ENCODE measurements at places on chromosomes 12 and 14.

- DNase-seq = no peak
These were observed 93.1 kb downstream of the SRGAP1 start for GRCh38 chr12:63937378-63938316.

DNA sequence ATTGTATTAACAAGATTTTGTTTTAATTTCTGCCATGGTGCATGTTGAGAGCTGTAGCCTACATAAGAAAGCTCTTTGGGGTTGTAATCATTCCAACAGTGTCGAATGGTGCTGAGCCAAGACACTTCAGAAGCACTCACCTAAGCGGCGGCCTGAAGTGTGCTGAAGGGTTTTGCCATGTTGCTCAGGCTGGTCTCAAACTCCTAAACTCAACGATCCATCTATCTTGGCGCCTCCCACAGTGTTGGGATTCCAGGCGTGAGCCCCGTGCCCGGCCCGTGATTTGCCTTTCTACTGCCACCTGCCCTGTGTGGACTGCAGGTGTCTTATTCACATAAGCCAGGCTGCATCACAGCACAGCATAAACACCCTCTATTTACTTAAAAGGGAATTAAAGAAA lies 48.9 kb downstream of the AMN start:
- DNase-seq = no peak

DNA sequence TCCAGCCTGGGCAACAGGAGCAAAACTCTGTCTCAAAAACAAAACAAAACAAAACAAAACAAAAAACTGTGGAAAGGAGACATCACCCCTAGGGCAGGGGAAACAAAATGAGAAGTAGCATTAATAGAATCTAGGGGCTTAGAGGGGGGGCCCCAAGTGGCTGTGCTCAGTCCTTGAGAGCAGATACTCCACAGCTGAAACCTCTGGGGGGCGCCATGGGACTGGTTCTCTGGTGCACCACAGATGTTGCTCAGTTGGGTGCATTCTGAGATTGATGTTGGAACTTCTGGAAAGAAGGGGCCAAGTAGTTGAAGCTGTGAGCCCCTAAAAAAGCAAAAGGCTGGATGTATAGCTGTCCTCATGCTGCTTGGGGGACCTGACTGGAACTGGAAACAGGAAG lies 11.8 kb upstream of the SYNE2 start:
- peak; percentile 37 for DNase-seq

- no peak for DNase-seq
These were observed 2.4 kb downstream of the SLC41A2 start for GRCh38 chr12:104955703-104956102.

DNA sequence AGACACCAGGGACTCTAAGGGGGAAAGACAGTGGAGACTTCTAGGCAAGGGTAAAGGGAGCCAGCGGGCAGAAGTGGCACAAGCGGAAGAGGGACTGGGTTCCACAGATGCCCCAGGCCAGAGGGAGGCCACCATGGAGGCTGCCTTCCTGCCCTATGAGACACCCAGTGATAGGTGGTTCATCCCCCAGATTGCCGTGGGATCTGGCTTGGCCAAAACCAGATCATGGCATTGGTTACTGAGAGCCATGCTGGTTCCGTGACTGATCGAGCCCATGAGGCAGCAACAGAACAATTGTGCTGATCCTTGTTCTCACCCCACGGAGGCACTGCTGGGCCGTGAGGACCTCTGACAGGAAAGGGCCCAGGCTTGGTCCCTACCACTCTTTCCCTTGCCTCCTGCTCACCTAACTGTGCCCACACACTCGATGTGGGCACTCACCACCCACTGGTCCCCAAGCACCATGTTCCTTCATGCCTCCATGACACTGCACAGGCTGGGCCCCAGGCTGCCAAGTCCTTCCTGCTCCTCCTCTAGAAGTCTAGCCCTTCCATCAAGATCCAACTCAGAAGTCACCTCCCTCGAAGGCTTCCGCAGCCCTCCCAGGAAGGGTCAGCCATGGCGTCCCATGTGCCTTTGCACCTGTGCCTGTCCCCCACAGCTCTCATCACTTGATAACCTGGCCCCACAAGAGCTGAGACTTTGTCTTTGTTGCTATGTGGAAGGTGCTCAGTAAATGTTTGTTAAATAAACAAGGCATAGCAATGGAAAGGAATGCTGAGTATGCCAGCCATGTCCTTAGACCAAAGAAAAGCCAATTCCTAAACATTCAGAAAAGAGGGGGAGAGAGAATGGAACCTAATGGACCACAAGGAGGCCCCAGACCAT lies 7.3 kb downstream of the KRT79 start:
- no peak for DNase-seq

DNA sequence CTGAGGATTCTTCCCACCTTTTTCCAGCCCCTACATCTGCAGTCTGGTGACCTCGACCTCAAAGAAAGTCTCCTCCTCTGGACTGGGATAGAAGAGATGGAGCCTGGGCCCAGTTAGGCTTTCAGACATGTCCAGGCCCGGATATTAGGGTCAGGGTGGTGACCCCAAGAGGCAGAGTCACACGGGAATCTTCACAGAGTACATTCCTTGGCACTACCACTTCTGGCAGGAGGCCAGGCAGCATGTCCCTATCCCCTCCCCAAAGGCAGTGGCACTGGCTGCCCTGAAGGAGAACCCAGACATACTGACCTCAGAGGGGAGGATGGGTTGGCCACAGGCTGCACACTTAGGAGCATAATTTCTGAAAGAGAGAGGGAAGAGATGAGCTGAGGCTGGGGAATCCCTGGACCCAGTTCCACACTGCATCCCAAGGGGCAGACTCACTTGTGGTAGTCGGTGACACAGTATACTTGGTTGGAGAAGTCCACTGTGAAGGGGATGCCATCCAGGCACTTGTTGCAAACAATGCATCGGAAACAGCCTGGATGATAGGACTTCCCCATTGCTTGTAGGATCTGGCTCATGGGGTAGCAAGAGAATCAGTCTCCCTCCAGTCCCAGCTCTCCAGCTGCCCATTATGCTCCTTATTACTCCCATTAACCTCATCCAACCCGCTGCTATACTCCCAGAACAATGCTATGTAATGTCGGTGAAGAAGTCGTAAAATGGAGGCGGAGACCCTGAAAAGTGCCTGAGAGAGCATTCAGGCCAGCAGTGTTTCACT lies 7.6 kb downstream of the AJUBA start:
- no peak for DNase-seq

DNA sequence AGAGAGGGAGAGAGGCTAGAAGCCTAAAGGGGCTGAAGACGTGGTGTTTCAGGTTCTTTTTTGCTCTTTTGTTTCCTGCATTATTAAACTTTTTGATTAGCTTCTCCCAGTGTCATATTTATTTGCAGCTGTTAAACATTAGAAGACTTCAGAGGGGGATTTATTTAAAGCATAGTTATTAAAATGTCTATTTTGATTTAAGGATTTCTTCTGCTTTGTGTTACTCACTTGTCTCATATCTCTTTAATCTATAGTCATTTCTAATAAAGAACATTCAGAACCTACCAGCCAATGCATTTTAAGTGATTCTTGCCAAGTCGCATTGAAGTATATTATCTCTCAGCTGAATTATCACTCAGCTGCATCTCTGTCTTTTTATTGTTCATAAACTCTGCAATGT lies 152.0 kb upstream of the DYRK2 start:
- DNase-seq = no peak
